Skin of body (tissue), 3 donors: ENCODE measurements at places on chromosomes 1 and 21. TPM values are rescaled to one million over a fixed set of nuclear protein-coding genes. Genes with fewer than 3 reads are reported as not detected.

- DNase-seq = no peak
Observed at GRCh38 chr1:63602629-63603028, 9.4 kb downstream of the PGM1 start.

DNA sequence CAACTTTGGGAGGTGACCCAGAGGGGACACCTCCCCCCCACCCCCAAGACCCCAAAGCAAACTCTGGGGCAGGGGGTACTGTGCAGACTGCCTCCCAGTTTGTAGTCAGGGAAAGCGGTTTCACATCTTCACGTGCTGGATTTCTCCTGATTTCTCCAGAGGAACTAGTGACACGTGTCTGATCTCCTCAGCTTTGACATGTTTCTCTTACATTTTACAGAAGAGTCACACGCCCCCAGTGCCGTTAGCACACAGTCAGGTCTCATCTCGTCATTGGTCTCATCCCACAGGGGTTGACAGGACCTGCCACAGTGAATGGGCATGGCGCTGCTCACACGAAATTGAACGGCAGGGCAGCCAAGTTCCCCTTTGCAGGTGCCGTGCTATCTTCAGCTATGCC, 11.8 kb downstream of the PDPN start:
- no peak for DNase-seq

Gene TMPRSS15
- 0.10 TPM for total RNA-seq

DNA sequence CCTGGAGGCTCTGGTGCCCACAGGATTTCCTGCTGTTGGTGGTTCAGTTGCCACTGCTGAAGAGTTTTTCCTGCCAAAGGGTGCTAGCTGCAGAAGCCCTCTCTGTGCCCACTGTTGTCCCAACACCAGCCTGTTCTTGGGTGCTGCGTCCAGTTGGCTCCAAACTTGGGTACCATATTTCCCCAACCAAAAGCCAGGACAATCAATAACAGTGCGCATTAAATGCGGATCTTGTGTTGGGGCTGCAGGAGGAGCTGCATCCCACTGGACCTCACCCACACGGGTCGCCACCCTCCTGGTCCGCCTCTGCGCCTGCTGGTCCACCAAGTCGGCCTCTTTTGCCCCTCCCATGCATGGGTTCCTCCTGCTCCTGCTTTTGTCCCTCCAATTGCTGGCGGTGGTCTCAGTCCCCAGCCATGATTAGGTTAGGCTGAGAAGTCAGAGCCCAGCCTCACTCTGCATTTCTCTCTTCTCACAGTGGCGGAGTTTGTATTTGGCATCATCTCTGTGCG, 9.8 kb downstream of the ABCG1 start:
- DNase-seq = no peak

- no peak for DNase-seq
Observed at GRCh38 chr1:218353656-218354055, 8.5 kb downstream of the TGFB2 start.

DNA sequence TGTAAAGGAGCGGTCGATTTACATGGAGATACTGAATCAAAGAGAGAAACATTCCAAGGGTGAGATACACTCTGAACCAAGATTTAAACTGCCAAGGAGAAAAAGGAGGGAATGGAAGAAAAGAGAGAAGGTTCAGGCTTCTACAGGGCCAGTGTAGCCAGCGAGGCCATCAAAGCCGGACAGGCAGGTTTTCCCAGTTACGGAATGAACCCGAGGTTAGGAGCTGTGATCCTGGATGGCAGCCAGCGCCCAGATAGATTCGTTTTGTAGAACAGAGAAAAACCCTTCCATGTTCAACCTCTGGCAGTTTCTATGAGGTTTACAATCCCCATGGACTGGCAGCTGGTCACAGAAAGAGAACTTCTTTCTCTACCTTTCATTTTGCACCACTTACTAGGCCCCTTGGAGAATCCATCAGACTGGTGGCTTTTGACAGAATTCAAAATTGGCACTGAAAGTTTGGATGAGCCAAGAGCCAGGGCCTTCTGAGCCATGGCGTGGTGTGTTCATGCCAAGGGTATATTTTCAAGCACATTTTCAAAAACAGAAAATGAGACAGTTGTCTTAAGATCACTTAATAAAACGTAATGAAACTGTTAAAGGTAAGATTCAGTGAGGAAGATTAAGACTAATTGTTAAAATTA, 171.5 kb downstream of the RUNX1 start:
- DNase-seq = no peak

DNA sequence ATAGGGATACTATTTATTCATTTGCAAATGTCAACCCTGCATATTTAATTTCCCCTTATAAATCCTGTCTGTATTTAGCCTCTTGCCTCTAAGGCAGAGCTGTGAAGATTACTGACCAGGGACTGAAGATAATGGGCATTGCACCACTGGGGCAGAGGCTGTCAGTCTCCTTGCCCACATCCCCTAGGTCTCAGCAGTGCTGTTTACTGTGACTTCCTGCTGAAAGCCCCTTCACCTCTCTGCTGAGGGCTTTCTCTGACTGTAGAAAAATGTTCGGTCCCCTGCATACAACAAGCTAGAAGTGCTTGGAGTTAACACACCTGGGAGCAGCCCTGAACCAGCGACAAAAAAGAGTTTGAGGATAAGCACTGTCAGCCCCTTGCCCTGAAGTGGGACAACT, 28.8 kb downstream of the SLC5A9 start:
- no peak for DNase-seq

DNA sequence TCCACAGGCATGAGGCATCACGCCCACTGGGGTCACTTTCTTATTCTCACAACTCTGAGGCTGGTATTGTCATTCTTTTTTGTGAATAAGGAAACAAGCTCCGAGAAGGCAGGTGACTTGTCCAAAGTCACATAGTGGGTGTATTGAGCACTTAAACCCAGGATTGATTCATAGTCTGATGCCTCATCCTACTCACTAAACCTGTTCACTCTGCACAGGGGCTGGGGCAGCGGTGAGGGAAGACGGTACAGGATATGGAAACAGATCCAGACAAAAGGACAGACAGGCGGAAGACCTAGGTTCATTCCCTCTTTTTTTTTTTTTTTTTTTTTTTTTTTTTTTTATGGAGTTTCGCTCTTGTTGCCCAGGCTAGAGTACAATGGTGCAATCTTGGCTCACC, 56.6 kb downstream of the NKAIN1 start:
- no peak for DNase-seq

DNA sequence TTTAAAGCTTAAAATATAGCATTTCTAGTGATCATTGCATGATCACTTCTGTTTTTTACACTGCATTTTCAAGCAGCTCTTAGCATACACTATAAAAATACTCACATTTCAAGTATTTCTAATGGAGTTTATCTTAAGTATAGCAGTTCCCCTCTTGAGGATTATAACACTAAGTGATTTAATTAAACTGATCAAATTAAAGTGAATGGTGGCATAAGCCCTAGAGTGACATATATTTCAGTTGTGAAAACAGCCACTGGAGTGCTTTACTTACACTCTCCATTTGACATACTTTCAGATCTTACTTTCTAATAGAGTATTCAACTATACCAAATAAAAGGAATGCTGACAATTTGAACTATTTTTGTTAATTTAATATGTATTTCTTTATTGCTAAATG, 623.3 kb upstream of the TMPRSS15 start:
- DNase-seq = no peak

Gene S100A8
- 337 TPM for total RNA-seq

- DNase-seq = no peak
Observed at GRCh38 chr1:203091761-203092330, 6.0 kb upstream of the MYOG start.

Gene WLS
- 85.4 TPM for total RNA-seq

GRCh38 chr1:16969057-16969611, 11.3 kb downstream of the MFAP2 start:
- DNase-seq = peak; percentile 3

Gene TAS1R1
- 0.59 TPM for total RNA-seq

DNA sequence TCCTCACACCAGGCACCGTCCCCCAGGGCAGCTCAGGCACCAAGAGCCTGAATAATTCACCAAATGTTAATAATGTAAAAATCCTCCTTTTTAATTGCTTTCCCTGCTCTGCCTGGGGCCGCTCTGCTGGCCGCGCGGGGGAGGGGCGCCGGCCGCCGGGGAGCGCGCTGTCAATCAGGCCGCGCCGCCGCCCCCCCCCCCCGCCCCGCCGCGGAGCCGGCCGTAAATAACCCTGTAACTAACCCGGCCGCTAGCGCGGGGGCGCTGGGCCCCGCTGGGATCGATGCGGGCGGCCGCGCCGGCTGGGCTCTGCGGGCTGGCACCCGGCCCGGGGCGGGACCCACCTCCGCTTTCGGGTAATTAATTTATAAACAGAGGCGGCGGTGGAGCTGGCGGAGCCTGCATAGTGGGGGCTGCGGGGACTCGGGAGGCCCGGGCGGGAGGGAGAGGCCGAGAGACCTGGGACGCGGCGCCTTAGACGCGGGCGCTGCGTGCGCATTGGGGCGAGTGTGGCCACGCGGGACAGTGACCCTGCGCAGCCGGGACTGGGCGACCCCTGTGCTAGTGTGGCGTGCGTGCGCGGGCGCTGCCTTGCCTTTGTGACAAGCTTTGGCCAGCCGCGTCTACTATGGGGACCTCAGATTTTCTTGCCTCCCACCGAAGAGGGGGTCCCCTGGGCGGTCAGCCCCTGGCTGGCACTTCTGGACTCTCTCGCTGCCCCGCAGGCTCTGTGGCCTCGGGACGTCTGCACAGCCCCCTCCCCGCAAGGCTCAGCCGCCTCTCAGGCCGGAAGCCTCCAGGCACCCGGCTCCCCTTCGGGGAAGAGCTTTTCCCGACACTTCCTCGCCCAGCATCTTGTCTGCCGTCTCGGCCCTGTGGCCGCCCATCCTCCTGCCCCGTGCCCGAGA, 16.6 kb downstream of the SAMD11 start:
- DNase-seq = peak; percentile 24

DNA sequence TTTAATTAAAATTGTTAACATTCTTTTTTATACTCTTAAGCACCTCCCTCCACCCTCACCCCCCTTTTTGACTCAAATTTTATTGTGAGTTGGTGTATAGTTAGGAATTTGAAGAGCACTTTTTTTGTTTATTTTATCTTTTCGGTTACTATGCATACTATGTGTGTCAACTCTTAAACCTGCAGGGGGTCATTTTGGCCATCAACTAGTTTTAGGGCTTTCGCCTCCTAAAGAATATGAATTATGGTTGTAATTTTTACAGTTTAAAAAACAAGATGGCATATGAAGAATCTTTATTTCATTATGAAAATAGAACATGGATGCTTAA, 9.7 kb downstream of the BACH1 start:
- no peak for DNase-seq

DNA sequence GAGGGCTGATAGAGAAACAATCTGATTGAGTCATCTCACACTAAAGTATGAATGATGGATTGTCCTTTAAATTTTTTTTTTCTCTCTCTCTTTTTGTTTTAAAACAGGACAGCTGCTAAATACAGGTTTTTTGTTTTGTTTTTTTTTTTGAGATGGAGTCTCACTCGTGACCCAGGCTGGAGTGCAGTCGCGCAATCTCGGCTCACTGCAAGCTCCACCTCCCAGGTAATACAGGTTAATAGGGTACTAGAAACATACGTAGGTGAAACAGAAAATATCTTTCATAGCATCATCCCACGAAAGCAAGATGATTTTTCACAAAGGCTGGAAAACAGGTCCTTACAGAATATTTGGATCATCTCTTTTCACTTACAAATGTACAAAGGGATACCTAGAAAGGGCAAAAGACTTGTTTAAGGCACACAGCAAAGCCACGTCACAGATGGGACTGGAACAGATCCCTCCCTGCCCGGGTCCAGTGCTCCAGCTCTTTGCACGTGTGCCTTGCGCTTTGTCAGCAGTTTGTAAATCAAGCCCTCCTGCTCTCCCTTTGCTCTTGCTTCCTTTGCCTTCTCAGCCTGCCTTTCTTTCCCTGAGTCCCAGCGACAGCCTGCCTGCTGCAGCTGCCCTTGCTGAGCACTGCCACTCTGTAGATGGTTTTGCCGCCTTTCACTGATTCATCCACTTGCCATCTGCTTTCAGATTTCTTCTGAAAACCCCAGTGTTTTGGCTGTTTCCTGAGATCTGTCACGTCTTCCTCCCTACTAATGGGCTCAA, 171.3 kb upstream of the BEND5 start:
- DNase-seq = no peak

- DNase-seq = no peak
Observed at GRCh38 chr1:244431166-244431565, 20.5 kb downstream of the ADSS2 start.

- no peak for DNase-seq
Observed at GRCh38 chr1:69451196-69451595, 116.5 kb upstream of the LRRC7 start.

Gene TMEM240
- 2.1 TPM for total RNA-seq

- peak; percentile 36 for DNase-seq
Observed at GRCh38 chr1:99662539-99663080, 16.7 kb downstream of the PALMD start.

GRCh38 chr1:220485791-220486190, 42.1 kb upstream of the MARK1 start:
- DNase-seq = no peak

DNA sequence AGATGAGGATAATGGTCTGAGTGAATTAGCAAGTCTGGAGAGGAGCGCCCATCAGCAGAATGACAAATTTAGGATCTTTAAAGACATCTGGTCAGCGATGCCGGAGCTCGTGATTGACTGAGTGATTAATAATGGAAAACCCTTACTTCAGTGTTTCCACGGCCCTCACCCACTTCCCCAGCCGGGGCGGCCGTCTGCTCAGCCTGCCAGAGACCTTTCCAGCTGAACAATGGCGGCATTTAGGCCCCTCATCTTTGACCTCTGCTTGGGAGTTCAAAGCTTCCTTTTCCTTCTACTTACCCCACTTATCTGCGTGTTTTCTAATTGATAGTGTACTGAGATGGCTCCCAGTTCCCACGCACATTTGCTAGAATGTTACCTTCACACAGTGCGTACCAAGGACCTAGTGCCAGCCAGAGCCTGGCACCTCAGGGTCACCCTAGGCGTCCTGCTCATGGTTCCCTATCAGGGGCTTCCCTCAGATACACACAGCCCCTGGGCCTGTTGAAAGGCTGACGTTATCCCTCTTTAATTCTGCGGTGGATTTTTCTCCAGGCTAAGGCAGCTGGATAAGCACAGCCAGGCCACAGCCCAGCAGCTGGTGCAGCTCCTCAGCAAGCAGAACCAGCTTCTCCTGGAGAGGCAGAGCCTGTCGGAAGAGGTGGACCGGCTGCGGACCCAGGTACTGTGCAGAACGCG, 232.8 kb downstream of the SDCCAG8 start:
- no peak for DNase-seq

GRCh38 chr21:34642211-34643075, 26.4 kb upstream of the CLIC6 start:
- no peak for DNase-seq

- DNase-seq = no peak
Observed at GRCh38 chr1:19344372-19344810, 32.3 kb downstream of the SLC66A1 start.

Gene GJA9
- total RNA-seq = not detected

GRCh38 chr1:192109576-192109975, 48.7 kb upstream of the RGS18 start:
- no peak for DNase-seq

DNA sequence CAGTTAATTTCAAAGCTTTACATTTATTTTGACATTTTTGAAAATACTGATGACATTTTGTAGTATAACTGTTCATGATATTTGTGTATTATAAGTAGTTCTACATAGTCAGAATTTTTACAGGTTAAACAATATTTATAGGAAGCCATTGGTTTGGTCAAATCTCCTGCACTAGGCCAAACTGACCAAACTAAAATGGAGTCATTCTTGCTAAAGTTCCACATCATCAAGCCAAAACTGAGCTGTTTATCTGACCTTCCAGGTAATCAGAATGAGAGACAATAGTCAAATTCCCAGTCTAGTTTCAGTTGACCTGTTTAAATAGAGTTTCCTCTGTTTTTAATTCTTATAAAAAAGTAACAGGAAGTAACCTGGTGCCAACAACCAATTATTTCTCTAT, 253.3 kb upstream of the RGS18 start:
- DNase-seq = no peak
